ENCODE measurements at places on chromosomes 2 and 18.

- no peak for DNase-seq
These were observed 90.3 kb downstream of the LRP2 start for GRCh38 chr2:169272010-169272409.

GRCh38 chr2:206920951-206921350 is 18.4 kb upstream of the CPO start:
- DNase-seq = no peak

GRCh38 chr2:232028631-232029030 is 67.1 kb downstream of the DIS3L2 start:
- DNase-seq = no peak

GRCh38 chr2:160891353-160891740 is 268.9 kb upstream of the TANK start:
- no peak for DNase-seq

DNA sequence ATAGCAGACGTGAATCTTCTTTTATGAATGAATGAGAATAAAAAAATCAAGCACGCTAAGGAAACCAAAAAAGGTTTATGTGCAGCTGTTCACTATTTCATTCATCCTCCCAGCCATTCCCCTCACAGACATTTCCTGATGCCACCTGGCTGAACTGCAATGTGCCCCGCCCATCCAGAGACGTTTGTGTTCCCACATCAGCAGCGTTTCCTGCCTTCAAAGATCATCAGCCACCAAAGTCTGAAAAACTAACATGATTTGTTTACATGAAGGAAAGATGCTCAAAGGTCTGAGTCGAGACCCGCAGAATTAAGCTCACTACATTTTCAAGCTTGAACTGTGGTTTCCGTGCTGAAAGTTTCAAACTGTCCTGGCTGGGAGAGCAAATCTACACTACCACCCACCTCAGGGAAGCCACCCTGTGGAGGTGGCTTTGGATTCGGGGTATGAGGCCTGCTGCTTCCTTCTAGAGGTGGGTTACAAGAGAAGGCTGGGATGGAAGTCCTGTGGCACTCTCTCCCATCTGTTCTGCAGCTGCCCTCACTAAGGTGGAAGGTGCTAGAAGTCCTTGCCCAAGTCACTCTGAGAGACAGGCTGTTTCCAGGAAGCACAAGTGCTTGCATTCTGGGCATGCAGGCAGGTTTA is 201.3 kb upstream of the OSR1 start:
- DNase-seq = no peak

- DNase-seq = no peak
These were observed 11.4 kb downstream of the CTIF start for GRCh38 chr18:48550101-48550729.

DNA sequence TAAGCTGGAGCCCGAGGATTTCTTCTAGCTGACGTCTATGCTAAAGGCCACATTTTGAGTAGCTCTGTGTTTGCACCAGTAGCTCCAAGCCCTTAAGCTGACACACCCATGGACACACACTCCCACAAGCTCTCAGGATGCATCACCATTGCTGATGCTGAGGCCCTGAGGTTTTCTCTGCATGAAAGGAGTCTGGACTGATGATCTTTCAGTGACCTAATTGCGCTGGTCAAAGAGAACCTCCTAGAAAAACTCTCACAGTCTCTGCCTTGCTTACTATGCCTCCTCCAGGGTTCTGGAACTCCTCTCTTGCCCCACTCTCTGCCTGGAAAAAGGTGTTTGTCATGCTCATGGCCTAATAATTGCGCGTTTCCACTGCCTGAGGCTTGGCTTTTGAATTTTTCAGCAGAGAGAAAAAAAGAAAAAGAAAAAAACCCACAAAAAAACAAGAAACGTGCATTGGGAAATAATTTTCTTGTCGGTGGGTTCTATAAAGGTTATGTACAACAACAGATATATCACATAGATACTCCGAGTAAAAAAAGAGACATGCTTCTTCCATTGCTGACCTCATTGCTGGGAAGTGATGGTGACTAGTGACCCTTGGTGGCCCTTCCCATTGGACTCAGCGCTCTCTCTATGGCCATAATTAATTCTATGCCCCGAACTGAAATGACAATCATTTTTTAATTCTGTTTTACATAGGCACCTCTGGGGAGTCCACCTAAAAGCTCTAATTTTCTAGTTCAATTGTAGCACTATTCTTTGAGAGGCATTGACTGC is 297.0 kb downstream of the TDRD15 start:
- DNase-seq = no peak

DNA sequence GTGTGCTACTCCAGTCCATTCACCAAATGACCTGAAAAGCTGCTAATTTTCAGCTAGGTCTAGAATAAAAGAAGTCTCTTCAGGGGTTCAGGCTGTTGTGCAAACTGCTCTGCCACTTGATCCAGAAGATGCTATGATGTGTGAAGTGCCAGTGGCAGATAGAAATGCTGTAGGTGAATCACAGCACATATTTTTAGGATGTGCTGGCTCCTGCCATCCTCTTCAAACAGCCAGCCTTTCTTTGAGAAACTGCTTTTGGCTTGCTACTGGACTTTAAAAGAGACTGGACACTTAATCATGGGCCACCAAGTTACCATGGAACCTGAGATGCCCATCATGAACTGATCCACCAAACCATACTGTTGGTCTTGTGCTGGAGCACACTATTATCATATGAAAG is 322.1 kb downstream of the EN1 start:
- DNase-seq = no peak

- DNase-seq = no peak
These were observed 154.7 kb upstream of the HDAC4 start for GRCh38 chr2:239555571-239555905.

DNA sequence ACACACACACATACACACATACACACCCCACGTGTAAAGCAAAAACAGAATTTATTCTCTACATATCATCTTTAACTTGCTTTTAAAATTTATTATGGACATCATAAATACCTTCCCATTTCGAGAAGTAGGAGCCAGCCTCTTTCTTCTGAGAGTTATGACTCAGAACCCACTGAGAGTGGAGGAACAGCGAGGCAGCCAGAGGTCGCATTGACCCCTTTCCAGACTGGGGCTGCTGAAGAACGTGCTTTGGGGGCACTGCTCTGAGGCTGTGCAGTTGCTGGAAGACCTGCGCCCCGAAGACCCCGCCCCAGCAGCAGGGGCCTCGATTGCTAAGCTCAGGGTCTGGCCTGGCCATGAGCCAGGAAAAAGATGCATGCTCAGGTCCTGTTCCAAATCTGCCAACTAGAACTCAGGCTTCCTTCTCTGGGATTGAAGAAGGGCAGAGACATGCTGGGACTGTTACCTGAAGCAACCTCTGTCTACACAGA is 133.8 kb upstream of the TWIST2 start:
- DNase-seq = no peak

GRCh38 chr2:26636935-26637334 is 4.2 kb downstream of the CIB4 start:
- DNase-seq = no peak

Data from posterior cingulate gyrus (tissue), 11 donors.